Stimulated activated CD4-positive, alpha-beta T cell treated with anti-CD3 and anti-CD28 coated beads, Interleukin-15, amount 100 ng/mL, for 1 hour (primary cell): ENCODE measurements at places on chromosomes 2 and 18.

GRCh38 chr2:26462511-26463243 is 15.2 kb downstream of the OTOF start:
- DNase-seq, result no peak

GRCh38 chr2:103960129-103960513 is 893.8 kb upstream of the POU3F3 start:
- no peak for DNase-seq

- DNase-seq, result no peak
Observed at GRCh38 chr2:98487806-98488189, 43.1 kb downstream of the INPP4A start.

- no peak for DNase-seq
Observed at GRCh38 chr2:64905338-64906024, 83.7 kb upstream of the SLC1A4 start.

GRCh38 chr18:48878471-48878870 is 72.3 kb downstream of the SMAD7 start:
- no peak for DNase-seq

- no peak for DNase-seq
Observed at GRCh38 chr2:23397478-23397877, 12.5 kb downstream of the KLHL29 start.

- DNase-seq, result no peak
Observed at GRCh38 chr18:44386401-44386800, 294.3 kb upstream of the SETBP1 start.

- DNase-seq, result no peak
Observed at GRCh38 chr2:45705233-45705632, 53.8 kb downstream of the PRKCE start.

DNA sequence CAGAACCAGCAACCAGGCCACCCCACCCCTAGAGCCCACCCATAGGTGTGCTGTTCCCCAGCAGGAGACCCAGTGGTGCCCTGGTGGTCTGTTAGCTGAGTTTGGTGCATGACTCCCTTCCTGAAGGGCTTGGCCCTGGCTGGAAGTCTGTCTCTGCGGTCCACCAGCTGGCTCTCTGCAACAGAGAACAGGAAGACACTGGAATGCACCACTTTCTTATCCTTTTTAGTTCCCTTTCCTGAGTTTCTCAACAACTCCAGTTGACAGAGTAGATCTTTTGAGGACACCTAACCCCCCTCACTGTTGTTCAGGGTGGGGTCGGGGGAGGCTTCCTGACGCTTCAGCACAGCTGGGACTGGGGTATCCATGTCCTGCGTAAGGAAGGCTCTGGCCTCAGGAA is 11.9 kb upstream of the RPL37A start:
- DNase-seq, result no peak

DNA sequence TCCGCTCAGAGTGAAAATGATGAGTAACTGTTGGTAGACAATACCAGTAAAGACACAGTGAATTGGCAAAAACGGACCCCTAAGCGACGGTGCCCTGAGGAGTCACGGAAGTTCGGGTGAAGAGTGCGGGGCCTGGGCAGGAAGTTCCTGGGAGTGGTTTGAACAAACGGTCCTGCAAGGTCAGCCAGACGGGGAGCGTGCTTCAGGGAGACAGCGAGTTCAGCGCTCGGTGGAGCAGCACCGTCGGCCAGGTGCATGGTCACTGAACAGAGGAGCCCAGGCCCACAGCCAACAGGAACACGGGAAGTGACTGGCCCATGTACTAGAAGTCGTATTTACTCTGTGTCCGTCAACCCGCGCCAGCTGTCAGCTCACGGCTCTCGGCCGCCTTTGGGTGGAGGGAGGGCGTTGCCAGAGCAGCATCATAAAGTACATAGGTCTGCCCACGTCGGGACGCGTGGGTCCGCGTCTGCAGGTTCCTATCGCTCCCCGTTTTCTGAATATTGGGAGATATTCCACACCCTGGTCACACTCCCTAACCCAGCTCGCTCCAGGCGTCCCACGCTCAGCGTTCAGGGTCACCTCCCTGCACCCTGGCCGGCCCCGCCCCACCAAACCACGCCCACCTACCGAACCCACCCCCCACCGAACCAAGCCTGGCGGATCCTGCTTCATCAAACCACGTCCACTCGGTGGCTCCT is 75.6 kb upstream of the UXS1 start:
- DNase-seq, result no peak

- DNase-seq, result no peak
Observed at GRCh38 chr2:172978063-172978383, 97.6 kb upstream of the MAP3K20 start.

DNA sequence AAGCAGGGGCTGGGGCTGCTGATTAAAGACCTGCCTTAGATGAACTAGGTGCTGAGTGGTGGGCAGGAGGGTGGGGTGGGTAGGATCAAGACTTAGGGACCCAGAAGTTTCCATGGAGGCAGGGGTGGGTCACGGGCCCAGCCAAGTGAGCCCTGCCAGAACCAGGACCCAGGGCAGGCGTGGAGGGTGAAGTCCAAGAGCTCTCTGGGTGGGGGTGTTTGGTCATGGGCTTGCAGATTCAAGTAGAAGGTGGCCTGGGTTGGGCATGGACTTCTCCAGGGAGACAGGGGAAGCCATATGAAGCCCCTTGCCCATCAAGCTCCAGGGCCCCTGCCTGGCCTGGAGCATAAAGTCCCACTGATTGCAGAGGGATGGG is 168.8 kb downstream of the SMAD7 start:
- DNase-seq, result no peak

GRCh38 chr2:183610724-183611123 is 486.5 kb downstream of the NUP35 start:
- no peak for DNase-seq

DNA sequence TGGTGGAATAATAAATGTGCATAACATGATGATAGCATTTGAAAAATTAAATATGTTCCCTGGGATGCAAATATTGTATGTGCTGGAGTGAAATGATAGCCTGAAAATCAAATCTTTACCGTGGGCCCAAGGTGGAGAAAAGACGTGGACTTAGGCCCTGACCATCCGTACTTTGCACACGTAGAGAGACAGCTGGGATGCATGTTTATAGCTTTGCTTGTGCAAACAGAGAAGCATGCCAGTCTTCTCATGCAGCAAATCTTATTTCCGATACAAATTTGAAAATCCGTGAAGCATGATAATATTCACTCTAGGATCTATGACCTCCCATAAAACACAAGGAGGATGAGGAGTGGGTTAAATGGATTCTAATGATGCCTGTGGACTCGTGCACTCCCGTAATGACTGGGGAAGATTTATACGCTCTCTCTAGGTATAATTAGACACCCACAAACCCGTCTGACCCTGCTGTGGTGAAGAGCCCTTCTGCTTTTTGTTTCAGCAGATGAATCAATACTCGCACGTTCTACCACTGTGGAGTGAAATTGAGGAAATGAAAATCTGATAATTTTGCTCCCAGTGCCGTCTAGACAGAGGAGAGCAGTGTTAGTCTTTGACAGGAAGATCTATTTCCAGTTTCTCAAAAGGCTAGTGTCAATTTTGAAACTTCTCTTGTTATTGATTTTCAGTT is 810.3 kb upstream of the SALL3 start:
- no peak for DNase-seq

DNA sequence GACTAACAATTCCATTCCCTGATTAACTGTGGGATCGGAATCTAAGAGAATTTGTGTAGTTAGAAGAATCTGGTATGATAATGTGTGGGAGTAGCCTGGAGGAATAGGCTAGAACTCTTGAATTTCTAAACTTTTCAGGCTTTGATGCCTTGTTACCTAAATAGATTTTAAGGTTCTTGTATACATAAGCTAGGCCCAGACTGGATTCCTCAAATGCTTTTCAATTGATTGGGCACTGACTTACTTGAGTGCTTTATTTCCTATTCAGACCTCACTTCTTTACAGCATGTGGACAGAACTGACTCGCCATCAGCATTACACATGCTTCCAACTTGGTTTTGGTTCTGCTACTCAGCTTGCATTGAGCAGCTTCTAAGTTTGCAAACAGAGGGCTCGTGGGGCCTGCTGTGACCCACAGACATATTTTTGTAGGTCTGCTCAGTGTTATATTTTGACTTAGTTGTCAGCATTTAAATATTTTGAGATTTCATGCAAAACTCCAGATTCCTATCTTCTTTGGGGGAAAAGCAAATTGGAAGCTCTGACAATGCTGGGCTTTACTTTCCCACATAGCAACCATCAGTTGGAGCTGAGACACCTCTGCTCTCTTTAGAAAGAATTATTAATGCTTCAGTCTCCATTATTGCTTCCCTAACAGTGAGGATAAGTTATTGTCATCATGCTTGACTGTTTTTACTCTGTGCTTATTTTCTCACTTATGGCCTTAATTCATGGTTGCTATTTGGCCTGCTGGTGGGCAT is 5.7 kb downstream of the PARD3B start:
- no peak for DNase-seq

DNA sequence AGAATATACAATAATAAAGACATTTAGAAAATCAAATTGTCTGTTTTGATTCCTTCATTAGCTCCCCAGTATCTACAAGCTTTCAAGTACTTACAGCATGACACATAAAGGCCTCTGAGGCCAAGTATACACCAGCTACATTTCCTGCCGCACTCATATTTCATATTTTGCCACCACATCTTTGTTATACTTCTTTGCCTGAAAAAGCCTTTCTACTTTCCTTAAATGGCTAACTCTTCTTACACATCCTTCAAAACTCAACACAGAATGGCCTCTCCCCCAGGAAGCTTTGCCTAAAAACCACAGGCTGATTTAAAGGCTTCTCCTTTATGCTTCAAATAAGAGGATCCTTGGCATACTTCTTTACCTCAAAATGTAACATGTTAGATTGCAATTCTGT is 4.5 kb downstream of the STK17B start:
- no peak for DNase-seq

DNA sequence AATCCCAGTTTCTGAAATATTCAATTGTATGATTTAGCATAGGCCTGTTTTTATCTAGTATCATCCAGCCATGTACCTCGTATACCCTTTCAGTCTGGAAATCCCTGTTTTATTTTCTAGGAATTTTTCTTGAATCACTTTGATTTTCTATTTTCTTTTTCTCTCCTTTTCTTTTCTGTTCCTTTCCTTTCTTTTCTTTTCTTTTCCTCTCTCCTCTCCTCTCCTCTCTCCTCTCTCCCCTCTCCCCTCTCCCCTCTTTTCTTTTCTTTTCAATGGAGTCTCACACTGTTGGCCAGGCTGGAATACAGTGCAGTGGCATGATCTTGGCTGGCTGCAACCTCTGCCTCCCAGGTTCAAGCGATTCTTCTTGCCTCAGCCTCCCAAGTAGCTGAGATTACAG is 63.5 kb downstream of the SMCHD1 start:
- no peak for DNase-seq

DNA sequence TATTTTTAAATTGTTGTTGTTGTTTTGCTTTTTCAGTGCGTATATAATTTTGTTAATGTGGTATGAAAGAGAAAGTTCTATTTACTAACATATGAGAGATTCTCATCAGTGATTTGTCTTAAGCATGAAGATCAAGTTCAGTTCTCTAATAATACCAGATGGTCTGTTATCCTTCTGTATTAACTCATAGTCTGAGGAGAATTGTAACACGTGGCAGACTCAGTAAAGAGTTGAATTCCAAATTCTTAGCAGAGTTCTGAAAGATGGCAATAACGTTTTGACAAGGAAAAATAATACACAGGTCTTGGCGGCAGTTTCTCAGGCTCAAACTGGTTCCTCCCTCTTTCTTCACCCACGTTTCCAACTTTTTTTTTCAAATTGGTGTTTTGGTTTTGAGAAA is 17.2 kb upstream of the COL3A1 start:
- no peak for DNase-seq

GRCh38 chr2:216126943-216127342 is 17.8 kb downstream of the XRCC5 start:
- no peak for DNase-seq

DNA sequence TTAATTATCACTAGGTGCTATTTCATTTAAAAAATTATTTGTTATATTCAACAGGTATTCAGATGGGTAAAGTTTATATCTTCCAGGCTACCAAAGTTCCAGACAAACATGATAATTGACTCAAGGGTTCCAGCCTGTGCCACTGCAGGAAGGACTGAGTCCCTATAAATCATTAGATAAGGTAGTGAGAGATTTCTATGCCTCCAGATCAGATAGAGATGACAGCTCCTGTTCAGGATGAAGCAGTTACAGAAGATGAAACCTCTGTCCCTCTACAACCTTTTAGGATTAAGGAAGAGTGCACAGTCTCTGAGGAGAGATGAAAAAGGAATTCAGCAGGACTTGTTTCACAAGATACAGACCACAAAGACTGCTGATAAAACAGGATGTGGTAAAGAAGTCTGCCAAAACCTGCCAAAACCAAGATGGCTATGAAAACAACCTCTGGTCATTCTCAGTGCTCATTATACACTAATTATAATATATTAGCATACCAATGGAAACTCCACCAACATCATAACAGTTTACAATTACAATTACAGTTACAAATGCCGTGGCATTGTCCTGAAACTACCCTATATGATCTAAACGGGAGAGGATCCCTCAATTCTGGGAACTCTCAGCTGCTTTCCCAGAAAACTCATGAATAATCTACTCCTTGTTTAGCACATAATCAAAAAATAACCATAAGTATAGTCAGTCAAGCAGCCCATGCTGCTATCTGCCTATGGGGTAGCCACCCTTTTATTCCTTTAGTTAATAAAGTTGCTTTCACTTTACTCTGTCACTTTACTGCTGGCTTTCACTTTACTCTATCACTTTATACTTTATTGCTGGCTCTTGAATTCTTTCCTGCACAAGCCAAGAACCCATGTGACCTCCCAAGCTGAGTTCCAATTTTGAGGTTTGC is 288.5 kb downstream of the PDE11A start:
- DNase-seq, result no peak

- DNase-seq, result no peak
Observed at GRCh38 chr18:28114472-28114871, 62.5 kb downstream of the CDH2 start.

DNA sequence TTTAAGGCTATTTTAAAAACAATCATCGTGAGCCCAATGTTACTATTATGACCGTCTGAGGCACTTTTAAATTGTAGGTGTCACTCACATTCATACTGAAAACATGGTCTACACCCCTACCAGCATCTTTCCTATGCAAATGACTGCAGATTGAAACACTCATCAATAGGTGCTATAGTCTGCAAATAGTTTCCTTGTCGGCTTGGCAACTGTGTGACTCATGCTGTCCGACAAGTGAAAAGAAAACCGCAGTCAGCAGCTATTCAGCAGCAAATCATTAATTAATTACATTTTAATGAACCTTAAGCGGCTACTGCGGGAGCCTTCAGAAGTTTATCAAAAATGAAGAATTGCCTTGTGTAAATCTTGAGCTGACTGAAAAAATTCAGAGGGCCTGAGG is 134.4 kb downstream of the FIGN start:
- no peak for DNase-seq

- DNase-seq, result no peak
Observed at GRCh38 chr18:41870817-41871216, 84.2 kb upstream of the PIK3C3 start.
